ENCODE measurements at places on chromosomes 5 and 9.
A peak's percentile ranks its signal among the peaks of the same experiment; 100 is the strongest.

GRCh38 chr9:32069169-32069813 lies 315.2 kb upstream of the ACO1 start:
- no peak for DNase-seq

GRCh38 chr5:134878403-134878802 lies 4.2 kb downstream of the TXNDC15 start:
- DNase-seq: no peak

DNA sequence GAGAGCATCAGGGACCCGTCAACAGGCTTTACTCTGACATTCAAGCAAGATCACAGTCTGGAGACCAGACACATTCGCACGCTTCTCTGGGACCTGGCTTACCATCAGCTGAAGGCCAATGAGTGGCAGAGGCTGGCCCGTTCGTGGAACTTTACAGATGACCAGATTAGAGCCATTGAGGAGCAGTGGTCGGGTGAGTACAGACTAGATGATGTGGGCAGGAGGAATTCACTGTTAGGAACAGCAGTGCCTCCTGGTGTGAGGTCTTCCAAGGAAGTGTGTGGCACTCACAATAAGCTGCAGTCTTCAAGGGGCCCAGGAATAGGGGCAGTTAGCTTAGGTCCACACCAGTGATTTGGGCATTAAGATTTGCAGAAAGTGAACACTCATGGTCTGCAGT lies 50.4 kb downstream of the POC5 start:
- no peak for DNase-seq

DNA sequence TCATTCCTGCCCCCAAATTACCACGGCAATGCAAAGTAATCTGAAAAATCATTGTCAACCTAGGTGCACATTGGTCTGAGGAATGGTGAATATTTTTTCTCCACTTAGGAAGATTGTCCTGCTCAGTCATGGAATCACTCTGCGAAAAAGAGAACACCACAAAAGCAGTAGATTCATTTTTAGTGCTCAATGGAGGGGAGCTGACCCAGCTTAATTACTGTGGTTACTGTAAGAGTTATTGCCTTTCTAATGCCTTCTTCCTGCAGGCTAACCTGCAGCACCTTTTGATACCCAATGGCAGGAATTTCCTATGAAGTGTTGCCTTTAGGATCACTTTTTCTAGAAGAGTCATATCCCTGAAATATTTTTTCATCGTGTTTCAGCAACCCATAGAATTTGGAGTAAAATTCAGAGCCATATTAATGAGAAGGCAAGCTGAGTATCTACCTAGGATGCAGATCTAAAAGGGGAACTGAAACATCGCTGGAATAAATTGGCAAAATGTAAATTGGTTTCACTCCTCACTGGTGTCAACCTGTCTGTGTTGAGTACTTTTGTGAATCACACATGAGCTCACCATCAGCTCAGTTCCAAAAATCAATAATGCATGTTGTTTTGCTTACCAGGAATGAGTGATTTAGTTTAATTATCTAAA lies 464.5 kb downstream of the CSNK1G3 start:
- DNase-seq: no peak

- no peak for DNase-seq
Observed at GRCh38 chr9:1580215-1580614, 434.9 kb upstream of the SMARCA2 start.

- DNase-seq: no peak
Observed at GRCh38 chr5:87121304-87122150, 146.2 kb upstream of the RASA1 start.

DNA sequence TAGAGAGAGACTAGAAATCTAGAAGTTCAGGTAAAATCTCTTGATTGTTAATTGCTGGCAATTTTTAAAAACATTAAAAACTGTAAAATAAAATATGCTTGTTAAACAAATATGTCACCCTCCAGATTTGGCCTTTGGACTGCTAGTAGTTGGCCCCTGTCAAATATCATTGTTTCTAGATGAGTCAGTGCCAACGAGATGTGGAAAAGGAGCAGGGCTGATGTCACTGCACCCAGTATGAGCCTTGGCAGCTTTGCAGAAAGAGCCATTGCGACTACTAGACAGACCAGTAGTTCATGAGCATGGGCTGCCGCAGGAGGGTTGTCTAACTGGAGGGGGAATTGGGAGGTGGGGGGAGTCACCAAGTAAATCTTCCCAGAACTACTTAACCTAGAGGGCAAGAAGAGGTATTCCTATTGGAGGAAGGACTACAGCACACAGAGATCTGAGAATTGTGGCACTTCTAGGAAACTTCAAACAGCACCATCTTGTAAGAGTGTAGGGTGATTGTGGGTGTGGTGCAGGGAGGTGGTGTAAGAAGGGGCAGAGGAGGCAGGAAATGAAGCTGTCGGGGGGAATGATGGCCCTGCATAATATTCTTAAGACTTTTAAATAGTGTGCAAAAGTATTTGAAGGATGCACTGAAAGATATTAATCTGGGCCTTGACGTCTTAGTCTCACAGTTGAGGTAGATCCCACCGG lies 7.1 kb upstream of the DOCK2 start:
- no peak for DNase-seq

DNA sequence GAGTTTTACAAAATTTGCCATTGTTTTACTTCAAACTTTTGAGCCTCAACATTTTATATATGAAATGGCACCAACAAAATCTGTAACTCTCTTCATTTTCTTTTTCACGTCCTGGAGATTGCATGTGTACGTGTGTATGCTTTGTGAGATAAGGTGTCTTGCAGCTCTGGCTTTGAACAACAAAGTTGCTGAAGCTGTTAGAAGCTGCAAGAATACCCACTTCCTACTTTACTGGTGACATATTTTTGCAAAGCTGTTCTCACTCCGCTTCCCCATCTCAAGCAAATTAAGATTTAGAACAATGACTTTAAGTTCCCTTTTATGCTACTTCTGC lies 41.8 kb downstream of the FYB1 start:
- DNase-seq: no peak

- no peak for DNase-seq
Observed at GRCh38 chr9:109910671-109911518, 130.9 kb downstream of the PALM2AKAP2 start.

- peak; percentile 81 for DNase-seq
Observed at GRCh38 chr9:37953775-37954437, 50.0 kb upstream of the SLC25A51 start.

GRCh38 chr9:78994471-78994870 lies 577.3 kb upstream of the TLE4 start:
- DNase-seq: no peak

DNA sequence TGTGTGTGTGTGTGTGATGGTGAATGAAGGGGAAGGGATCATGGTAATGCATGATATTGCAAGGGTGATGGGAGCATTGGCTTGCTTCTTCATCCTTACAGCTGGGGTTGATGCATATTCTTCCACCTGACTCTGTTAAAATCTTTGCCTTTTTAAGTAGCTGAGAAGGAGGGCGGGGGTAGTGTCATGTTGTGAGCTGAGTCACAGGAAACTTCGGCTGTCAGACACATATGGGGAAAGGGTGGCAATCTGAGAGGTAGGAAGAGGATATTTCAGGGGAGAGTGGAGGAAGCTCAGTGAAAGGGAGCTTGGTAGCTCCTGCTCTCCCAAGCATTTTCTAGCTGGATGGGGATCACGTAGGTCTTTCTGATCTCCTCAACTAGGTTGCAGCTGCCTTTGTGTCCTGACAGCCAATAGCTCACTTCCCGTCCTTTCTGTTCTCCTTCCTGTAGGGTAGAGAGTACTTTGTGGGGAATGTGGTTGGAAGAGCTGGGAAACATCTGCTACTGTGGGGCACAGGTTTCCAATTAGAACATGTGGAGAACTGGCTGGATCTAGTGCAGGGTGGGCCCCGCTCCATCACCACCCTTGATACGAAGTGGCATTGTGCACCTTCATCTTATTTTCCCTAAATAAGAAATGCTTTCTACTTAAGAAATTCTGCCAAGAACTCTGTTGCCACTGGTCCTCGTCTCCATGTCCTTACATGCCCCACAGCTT lies 18.1 kb upstream of the CLK4 start:
- no peak for DNase-seq

GRCh38 chr5:154367101-154367500 lies 78.7 kb upstream of the SAP30L start:
- DNase-seq: no peak

DNA sequence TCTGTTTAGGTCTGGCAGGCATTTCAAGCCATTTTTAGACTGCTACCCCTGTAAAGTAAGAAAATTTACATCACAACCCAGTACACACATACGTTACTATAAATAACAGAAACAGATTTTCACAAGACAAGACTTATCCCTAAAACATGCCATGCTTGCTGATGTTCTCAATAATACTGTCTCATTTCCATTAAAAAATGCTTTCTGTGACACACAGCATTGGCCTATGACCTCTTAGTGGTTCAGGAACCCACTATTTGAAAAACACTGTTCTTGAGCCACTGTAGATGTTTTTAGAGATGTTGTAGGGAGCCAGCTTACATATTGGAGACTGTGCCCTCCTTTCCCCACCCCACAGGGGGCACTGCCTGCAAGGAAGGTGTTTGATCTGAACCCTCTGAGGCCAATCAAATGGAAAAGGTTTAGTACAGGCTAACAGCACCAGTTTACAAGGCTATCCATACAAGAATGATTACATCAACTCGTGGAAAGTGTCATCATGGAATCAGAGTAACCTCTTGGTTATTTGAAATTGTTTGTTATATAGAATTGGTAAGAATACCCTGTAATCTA lies 30.8 kb downstream of the ZSWIM6 start:
- DNase-seq: peak; percentile 5

- no peak for DNase-seq
Observed at GRCh38 chr9:125119643-125120286, 23.6 kb downstream of the SCAI start.

DNA sequence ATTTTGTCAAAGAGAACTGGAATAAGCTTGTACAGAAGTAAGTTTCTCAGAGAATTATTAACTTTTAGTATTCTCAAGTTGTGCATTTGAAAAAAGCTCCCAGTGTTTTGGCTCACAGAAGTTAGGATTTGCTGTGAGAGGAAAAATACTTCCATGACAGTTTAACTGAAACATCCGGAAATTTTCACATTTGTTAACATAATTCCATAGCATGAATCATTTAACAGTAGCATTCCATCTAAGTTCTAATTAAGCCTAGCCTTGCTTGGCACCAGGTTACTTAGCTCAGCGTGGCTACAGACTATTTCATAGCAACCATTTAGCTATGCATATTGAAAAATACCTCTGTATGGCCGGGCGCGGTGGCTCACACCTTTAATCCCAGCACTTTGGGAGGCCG lies 90.8 kb downstream of the LNPEP start:
- DNase-seq: no peak

GRCh38 chr9:134885001-134885678 lies 4.5 kb downstream of the FCN2 start:
- no peak for DNase-seq

GRCh38 chr9:134717924-134718645 lies 76.5 kb downstream of the COL5A1 start:
- no peak for DNase-seq

DNA sequence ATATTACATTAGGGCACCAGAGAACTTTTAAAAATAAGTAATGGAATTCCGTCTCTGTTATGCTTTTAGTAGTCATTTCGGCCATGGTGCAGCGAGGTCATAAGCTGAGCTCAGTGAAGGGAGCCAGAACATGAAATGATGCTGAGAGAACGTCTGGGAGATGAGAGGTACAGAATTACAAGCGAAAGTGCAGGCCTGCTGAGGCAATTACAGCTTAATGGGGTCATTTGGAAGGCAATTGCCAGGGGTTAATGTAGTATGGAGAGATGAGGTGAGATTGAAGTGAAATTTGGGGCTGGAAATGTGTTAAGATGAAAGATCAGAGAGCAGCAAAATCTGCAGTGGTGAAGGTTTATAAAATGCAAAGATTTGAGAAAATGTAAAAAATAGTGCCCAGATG lies 96.5 kb downstream of the PBX3 start:
- DNase-seq: no peak

DNA sequence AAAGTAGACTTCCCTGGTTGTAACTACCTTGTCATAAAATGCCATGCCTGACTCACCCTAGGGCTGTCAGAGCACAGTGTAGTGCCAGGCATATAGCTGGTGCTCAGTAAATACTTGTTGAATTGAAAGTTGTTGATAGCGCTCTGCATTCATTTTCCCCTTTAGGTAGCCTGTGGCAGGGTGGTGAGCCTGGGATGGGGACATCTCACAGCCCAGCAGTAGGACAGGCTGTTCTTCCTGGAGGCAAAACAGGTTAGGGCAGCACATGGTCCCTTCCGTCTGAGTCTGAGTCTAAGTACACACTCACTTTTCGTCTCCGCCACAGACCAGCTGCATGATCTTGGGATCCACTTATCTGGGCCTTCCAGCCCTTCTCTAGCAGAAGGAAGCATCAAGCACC lies 401.9 kb downstream of the ZSWIM6 start:
- no peak for DNase-seq

DNA sequence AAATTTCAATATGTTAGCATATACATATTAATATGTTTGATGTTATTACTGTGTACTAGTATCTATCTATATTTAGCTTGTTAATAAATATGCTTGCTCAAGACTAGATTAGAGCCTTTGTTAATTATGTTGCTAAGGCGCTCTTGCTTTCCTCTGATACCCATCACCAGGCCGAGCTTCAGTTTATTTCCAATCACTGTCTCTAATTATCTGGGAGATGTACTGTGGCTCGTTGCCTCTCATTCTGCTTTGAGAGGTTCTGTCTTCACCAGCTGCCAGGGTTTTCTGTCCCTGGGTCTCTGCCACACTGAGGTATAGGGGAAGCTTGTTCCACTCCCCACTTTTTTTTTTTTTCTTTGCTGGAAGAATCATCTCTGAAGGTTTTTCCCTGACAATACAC lies 21.0 kb upstream of the TAF11L2 start:
- DNase-seq: no peak

DNA sequence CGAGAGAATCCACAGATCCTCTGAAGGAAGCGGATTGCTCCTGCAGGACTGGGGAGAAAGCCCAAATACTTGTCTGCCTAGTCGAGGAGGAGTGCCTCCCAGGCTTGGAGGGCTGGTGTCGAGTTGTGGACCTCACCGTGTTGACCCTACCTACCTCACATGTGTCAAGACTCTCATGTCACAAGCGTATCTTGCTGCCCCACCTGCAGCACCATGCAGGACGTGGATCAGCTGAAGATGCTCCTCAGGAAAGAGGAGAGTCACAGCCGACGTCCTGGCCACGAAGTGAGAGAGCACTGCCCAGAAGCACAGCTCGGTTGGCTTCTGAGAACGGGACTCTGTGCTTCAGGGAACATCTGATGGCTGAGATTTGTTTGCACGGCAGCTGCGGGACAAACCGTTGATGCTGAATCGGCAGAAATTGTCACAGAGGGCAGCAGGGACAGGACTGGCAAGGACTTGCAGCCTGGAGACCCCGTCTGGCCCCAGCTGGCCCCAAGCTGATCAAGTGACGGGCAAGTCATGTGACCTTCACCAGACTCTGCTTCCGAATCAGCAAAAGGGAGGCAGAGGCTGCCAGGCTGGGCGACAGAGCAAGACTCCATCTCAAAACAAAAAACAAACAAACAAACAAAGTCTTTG lies 119.1 kb upstream of the ITGA1 start:
- no peak for DNase-seq

- no peak for DNase-seq
Observed at GRCh38 chr5:35668794-35669193, 51.1 kb downstream of the SPEF2 start.

- no peak for DNase-seq
Observed at GRCh38 chr9:36132086-36132485, 4.4 kb upstream of the GLIPR2 start.

Data from K562 (cell line).